ENCODE measurements at places on chromosomes 2 and 18.

GRCh38 chr2:201465524-201465971 is 14.0 kb downstream of the STRADB start:
- DNase-seq = no peak

- DNase-seq = no peak
Observed at GRCh38 chr2:3427272-3427671, 47.8 kb downstream of the TRAPPC12 start.

GRCh38 chr2:126797622-126798275 is 100.9 kb upstream of the TEX51 start:
- DNase-seq = no peak

DNA sequence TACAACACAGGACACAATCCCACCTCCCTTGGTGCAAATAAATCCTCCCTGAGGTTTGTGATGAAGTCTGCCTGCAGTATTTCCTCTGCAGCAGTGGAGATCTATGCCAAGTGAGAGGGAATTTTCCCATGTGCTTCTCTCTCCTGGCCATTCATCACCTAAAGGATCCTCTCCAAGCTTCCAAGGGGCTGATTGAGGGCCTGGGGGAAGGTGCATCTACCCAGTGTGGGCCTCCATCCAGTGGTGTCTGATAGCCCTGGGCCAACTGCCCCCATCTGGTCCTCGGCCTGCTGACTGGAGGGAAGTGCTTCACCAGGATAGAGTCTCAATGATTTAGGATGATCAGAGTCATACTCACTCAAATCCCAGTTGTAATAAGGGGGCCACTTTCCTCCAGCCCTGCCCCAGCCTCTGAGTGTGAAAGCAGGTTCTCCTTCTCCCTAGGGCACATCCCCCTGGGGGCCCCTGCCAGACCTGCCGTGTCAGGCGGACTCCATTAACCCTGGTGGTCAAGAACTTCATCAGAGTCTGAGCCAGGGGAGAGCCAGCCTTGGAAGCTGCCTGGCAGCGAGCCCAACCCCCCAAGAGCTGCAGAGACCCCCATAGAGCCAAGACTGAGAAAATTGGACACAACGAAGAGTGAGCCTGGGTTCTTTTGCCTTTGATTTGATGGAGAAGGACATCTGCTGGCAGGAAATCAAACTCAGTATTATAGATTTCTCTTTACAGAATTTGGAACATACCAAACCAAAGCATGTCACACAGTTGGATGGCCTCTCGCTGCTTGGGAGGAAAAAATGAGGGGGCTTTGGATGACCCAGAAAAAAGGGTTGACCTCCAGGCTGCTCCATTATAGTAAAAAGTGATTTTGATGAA is 509.6 kb downstream of the CMPK2 start:
- DNase-seq = no peak

GRCh38 chr2:157367704-157368103 is 42.1 kb upstream of the ERMN start:
- DNase-seq = no peak

- no peak for DNase-seq
Observed at GRCh38 chr2:198441901-198442300, 637.5 kb downstream of the PLCL1 start.

DNA sequence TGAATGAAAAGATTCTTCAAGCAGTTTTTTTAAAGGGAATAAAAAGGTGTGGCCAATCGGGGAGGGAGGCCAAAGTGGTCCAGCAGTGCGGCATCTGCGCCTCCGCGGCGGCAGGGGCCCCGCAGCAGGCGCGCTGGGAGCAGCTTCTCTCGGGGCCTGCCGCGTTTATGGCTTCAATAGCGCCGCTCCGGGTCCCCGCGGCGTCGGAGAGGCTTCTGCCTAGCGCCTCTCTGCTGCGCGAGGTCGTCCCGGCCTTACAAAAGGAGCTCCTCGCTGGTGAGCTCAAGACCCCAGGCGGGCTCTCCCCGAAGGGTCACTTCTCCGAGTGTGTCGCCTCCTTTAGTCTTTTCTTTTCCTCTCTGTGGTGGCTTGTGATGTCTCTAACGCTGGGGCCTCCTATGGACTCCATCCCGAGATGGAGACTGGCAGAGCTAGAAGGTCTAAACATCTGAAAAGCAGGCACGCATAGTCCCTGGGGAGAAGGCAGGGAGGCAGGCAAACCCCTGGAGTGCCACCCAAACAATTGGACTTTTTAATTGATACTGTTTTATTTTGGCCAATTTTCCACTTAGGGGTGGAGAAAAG is 67.1 kb downstream of the SUMO1 start:
- DNase-seq = no peak

DNA sequence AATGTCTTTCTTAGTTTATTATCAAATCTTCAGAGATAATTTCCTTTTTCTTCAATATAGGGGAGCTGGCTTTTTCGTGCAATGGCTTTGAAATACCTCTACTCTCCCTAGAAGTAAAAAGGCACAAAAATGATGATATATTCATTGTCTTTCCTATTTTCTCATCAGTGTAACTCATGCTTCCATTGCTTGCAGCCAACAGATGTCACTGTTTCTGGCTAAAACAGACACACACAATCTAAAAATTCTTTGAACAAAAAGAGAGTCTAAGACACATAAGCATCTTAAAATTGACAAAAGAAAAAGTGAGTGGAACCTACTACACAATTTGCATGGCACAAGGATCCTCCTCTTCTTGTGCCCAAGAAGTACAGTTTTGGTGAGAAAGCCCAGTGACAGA is 448.7 kb upstream of the VRK2 start:
- no peak for DNase-seq

DNA sequence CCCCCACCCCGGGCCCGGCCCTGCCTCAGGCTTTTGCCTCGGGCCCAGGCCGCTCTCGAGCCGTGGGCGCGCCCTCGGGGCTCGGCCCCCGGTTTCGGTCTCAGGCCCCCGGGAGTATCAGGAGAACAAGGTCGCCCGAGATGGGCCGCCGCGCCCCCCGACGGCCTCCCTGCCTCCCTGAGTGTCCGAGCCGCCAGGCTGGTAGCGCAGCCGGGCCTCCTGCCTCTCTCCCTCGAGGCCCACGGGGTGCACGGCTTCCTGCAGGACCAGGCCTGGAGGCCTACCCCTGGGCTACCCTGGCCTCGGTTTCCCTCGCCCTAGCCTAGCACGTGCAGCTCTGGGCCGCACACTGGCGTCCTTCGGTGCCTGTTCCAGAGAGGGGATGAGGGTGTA is 8.4 kb downstream of the GBX2 start:
- no peak for DNase-seq

- no peak for DNase-seq
Observed at GRCh38 chr2:114175507-114175906, 266.9 kb upstream of the DPP10 start.

GRCh38 chr2:225381609-225382008 is 17.9 kb upstream of the NYAP2 start:
- DNase-seq = no peak

DNA sequence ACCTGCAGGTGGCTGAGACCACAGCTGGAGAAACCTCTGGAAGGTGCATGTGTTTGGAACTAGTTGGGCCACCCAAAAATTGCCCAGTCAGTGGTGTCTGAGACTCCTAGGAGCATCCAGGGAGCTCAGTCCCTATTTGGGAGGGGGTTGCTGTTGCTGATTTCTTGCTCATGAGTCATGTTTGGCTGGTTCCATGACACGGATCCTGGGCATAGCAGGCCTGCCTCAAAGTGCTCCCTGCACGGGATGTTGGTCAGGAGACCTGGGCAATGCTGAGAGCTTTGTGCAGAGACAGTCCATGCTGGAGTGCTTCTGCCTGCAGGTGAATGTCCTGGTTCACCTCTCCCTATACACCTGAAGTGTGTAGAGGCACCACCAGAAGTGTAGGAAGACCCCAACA is 194.2 kb downstream of the GLI2 start:
- no peak for DNase-seq

DNA sequence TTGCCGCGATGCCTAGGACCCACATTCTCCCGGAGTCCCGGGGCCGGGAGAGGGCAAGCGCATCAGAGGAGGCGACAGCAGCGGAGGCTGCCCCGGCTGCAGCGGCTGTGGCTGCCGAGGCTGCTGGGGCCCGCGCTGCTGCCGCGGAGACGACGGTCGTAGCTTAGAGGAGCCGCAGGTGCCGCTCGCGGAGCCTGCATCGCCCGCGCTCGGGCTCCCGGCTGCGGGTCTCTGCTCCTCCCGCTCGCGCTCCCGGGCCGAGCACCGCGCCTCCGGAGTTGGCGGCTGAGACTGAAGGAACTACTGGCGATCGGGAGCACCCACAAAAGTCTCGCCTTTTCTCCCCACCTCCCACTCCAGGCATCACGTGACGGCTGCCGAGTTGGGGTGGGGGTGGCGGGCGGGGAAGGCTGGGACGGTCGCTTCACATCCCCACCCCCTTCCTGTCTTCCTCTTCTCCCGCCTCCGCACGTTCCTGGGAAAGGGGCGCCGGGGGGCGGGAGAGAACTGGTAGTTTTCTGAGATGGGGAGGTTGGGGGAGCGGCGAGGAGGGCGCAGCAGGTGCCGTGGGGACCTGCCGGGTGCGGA is at the start of gene LYPD1:
TSS of gene LYPD1 (minus strand) at position 298 of the 588 bp plus-strand sequence. CDS start at position 25, 273 bp downstream.
- DNase-seq = no peak

DNA sequence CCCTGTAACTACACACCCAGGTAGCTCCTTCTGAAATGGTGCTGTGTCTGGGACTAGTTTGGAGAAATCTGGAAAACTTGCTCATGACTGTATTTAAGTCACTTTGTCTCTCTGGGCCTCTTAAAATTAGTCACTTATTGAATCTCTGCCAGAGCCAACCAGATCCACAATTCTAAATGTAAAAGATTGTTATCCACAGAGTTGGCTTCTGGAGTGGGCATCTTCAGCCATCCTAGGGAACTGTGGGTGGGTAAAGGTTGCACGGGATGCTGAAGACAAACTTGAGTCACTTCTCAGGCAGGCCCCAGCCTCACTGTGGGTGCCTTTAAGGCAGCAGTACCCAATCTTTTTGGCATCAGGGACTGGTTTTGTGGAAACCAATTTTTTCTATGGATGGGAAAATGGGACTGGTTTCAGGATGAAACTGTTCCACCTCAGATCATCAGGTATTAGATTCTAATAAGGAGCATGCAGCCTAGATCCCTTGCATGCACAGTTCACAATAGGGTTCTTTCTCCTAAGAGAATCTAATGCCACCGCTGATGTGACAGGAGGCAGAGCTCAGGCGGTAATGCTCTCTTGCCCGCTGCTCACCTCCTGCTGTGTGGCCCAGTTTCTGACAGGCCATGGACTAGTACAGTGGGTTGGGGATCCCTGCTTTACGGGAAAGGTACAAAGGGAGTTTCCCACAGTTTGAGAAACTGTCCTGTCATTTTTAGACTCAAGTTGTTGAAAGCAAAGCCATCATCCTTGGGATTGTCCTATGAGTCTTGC is 98.3 kb upstream of the SPRED2 start:
- DNase-seq = no peak

DNA sequence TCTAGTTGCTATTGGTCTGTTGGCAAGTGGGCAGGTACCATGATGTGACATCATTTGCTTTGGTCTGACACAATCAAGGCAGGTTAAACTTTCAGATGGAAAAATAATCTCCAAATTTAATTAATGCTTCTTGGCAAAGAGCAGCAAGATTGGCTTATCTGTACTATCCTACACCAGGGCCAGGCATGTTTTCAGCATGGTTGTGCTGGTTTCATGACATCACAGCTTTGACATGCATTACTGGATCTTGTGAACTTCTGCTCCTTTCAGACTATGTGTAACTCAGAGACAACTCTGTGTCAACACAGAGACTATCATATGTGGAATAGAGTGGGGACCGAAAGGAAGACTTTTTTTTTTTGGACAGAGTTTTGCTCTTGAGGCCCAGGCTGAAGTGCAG is 520.5 kb downstream of the TDRD15 start:
- no peak for DNase-seq

GRCh38 chr2:218043701-218044109 is 25.3 kb upstream of the RUFY4 start:
- no peak for DNase-seq

DNA sequence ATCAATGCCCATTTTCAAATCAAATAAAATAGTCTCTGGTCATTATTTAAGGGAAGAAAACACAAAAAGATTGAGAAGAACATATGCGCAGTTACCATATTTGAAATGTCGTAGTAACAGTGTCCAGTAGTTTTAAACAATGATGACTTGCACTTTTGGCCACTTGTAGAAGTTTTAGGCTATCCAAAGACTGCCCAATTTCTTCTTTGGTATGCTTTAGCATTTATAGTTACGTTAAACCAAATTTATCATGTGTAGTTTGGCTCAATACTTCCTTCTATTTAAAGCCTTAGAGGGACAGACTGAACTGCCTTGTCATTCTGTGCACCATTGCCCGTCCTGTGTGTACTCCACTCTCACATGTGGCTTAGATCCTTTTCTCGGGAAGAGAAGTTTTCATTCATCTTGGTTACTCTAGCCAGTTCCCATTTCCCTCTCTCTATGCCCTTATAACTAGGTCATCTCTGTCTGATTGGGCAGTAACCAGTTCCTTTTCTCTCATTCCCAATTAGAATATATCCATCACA is 84.8 kb upstream of the TTN start:
- no peak for DNase-seq

DNA sequence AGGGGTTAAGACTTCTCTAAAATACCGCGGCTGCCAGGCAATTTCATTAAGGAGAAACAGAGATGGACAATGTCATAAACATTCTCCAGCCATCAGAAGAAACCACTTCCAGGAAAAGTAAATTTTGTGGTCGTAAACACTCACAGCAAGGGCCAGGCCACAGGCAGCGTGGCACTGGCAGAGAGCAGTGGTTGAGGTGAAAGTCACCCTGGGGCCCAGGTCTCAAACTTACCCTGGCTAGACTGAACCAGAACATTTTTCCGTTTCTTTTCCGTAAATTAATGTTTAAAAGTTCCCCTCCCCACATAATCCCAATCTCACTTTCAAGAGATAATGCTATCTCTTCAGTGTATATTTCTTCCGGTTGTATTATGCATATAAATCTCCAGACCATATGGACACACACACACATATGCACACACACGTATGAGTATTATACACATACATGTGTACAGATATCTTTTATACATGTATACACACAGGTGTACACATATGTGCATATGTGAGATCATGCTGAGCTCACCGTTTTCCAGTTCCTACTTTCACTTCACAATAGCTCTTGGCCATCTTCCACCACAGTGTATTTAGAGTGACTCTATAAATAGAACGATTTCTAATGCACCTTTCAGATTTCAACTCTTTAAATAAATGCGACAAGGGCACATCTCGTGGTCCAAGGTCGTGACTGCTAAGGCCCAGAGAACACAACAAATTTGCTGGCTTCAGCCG is 90.1 kb downstream of the MALT1 start:
- no peak for DNase-seq

- no peak for DNase-seq
Observed at GRCh38 chr2:28666496-28667184, 85.0 kb upstream of the PPP1CB start.

DNA sequence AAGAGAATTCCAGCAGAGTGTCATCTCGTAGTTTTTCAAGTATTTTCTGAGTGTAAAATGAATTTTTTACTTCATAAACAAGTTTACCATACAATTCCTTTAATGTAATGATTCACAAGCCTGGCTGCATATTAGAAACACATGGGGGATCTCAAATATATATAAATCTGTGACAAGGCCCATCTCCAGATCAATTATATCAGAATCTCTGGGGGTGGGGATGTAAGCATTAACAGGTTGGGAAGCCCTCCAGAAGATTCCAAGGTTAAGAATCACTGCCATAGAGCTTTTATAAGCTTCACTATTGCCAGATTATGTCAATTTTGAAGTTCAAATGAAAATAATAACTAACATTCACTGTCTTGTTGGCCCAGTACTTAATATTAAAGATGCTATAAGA is 111.2 kb downstream of the BAZ2B start:
- no peak for DNase-seq

- DNase-seq = no peak
Observed at GRCh38 chr18:45727068-45727467, 3.1 kb downstream of the SLC14A1 start.

- peak; percentile 9 for DNase-seq
Observed at GRCh38 chr2:113273027-113273551, 5.6 kb downstream of the PAX8 start.

Data from CD4-positive, alpha-beta T cell treated with Interleukin-4 for 4 hours (primary cell).